Brain (organoid and tissue), 16 donors: ENCODE measurements at places on chromosomes 4 and X.
A peak's percentile ranks its signal among the peaks of the same experiment; 100 is the strongest.

DNA sequence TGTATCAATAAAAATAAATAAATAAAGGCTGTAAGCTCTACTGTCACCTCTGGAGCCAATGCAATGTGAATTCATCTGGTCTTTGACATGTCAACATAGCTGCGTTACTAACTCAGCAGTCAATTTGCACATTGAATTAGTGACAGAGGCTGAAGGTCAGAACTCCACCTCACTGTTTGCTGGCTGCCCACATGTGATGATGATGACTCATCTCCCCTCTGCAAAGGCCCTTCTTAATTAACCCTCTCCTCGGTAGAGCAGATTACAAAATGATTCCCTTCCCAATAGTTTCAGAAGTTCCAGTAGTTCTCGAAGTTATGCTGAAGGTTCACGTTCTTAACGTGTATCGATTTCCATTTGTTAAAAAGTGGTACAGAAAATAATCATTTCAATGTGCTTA is 1626.0 kb upstream of the TENM3 start:
- DNase-seq: no peak

DNA sequence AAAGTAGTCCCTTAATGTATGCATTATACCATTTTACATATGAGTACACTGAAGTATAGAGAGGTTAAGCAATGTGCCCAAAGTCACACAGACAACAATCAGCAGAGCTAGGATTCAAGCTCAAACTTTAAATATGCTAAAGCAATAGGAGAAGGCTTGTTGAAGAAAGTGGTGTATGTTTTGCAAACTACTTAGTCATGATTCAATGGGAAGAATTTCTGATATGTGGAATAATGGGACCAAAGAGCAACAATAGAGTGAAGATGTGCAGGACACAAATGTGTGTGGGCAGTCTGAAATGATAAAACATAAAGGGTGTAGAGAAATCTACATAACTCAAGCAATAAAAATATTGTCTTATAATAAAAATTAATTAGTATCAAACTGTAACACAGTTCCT is 109.0 kb upstream of the ARSJ start:
- DNase-seq: no peak

DNA sequence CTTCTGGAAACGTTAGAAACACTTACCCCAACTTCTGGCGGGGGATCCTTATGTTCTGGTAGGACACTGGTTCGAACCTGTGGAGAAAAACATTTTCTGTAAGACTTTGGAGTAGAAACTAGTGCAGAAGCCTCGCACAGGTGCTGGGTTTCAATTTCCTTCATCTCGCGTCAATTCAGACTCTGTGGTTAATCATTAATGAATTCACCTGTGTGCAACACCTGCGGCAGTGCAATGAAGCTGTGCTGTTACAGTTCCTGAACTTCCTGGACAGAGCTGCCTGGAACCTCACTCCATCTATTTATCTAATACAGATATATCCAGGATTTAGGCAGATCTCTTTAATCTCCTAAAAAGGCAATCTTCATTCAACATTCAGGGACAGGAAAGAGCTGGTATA is 531.4 kb downstream of the INPP4B start:
- no peak for DNase-seq

GRCh38 chr4:39323821-39324220 is 42.3 kb downstream of the RFC1 start:
- DNase-seq: no peak

DNA sequence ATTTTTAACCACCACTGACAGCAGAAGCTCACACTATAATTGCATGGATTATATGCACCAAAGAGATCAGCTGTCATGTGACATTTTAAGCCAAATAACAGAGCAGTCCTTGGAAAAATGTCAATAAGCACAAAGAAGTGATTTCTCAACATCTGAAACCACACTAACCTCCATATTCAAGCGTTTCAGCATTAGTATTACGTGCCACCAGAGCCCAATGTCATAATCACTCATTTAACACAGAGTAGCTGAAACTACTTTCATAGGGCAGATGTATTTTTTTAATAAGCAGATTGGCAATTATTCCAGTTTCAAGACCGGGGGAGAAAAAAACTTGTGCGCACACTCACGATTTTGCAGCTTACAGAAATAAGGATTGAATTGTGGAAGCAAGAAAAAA is 76.6 kb downstream of the SH3KBP1 start:
- peak; percentile 60 for DNase-seq

DNA sequence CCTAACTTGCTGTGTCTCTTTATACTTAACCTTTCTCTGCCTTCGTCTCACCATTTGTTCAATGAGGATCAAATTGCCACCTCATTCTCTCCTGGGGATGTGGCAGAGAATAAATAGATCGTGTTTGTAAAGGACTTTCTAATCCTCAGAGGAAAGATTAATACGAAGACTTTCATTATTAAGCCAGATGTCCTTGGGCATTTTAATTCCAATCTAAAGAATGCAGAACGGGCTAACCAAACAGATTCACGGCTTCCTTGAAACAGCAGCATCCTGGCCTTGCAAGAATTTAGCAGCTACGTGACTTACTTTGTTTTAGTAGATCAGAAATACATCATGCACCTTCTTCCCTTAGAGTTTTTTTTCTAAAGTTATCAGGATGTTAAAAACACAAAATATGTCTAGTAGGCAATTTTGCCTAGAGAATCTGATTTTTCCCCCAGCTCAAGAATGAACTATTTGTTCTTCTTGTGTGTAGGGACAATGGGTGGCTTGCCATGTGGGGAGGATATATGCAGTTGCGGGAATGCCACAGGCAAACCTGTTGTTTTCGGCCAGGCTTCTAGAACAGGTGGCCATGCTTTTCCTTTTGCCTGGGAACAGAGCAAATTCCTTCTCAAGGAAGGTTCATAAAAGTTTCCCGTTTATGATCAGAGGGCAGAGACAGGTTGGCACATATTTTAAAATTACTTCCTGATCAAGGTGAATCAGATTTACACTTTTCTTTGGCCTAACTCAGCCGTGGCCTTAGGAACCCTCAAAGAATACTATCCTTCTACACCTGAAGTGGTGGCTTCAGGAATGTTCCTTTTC is 3.0 kb downstream of the MID1 start:
- no peak for DNase-seq

GRCh38 chrX:101764538-101764937 is 104.9 kb upstream of the ARMCX2 start:
- DNase-seq: no peak

- no peak for DNase-seq
Measured at GRCh38 chrX:115563633-115564162, 2.7 kb downstream of the PLS3 start.

GRCh38 chrX:136055651-136056221 is 70.5 kb downstream of the SLC9A6 start:
- DNase-seq: no peak

DNA sequence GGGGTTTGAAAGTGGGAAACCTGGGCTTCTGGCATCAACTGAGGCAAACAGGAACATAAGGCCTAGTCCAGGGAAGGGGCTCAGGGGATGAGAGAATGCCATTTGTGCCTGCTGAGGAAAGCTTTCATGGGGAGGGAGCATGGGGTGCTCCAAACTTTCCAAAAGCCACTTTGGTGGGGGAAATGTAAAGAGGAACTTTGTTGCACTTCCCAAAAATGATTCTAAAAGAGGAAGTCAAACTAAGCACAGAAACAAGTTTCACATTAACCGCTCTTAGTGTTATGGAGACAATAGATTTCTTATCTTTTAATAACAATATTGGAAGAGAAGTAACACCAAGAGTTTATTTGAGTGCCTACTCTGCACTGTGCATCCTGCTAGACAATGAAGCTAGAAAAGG is 32.3 kb downstream of the GAB3 start:
- DNase-seq: no peak
